ENCODE measurements at places on chromosomes 16 and 17. TPM values are rescaled to one million over a fixed set of nuclear protein-coding genes. Genes with fewer than 3 reads are reported as not detected.
A peak's percentile ranks its signal among the peaks of the same experiment; 100 is the strongest.

GRCh38 chr17:43011728-43012472, 5.3 kb downstream of the IFI35 start:
- DNase-seq, result peak; percentile 51
- H3K4me1 ChIP-seq, result peaks cover 8% of the 10 kb centered on the region
- peak overlapping the region; percentile 22 for H3K27ac ChIP-seq

DNA sequence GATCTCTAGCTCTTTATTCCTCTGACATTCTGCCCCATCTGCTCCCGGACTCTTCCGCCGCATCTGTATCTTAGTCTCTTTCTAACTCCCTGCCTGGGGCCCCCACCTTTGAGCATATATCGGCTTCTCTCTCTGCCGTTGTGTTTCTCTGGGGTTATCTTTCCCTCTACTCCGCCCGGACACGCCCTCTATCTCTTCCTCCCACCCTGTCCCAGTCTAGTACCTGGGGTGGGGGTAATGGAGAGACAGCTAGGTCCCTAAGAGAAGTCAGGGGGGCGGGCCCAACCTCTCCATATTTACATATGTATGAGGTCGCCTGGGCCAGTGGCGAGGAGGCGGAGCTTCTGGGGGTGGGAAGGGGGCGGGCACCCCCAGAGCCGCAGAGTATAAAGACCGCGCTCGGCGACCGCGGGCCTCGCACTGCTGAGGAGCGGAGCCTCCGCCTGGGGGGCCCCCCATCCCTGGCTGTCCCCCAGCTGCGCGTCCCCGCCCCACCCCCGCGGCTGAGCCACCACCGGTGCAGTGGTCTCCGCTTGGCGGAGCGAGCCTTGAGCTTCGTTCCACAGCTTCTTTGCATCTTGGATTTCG, at the start of gene ATP1B2:
Gene ATP1B2, plus strand, starts transcription at position 418 of the 588 bp plus-strand sequence. CDS start 593 bp downstream, outside the sequence.
- peak within 1 kb of the TSS; percentile 44 for H3K4me3 ChIP-seq
- no peaks in the 10 kb centered on the region for H3K27me3 ChIP-seq
- H3K27ac ChIP-seq, result peak within 1 kb of the TSS; percentile 86
- H3K4me1 ChIP-seq, result peaks cover 6% of the 10 kb centered on the region

HCRT gene
- polyA plus RNA-seq, result not detected

TP53TG3B gene
- polyA plus RNA-seq, result 0.38 TPM

DNA sequence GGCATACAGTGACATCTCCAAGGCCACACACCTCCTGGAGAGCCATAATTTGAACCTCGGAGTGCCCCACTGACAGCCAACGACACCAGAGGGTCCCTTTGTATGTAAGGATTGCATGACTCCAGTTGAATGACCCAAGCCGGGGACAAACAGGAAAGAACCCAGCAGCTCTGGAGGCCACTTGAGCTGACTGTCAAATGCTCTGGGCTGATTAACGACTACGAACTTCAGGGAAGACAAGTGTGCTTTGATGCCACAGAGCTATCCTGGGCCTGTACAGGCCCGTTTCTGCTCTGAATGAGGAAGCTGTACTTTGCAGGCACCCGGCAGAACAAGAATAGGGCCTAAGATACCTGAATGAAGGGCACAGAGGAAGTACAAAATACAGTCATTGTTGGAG, 404.6 kb downstream of the SLC39A11 start:
- no peaks in the 10 kb centered on the region for H3K27me3 ChIP-seq
- H3K4me3 ChIP-seq, result no peak overlapping the region
- no peak overlapping the region for H3K27ac ChIP-seq

DNA sequence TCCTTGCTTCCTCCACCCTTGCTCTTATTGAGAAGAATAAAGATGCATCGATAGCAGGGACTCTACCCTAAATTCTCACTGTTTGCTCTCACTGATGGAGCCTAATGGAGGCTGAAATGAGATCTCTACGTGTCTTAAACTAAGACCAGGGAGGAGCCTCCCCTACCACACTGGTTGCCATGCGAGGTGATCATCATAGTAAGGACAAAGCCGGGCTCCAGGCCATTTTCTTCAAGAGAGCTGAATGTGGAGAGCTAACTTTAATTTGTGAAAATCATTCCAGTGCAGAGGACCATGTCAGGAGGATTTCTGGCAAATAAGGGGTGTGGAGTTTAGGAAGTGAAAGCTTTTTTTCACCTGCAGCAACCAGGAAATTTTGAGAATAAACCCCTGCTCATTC, 5.6 kb downstream of the CDH11 start:
- no peak overlapping the region for H3K27ac ChIP-seq
- no peaks in the 10 kb centered on the region for H3K36me3 ChIP-seq
- DNase-seq, result no peak
- H3K27me3 ChIP-seq, result no peaks in the 10 kb centered on the region
- peaks cover 12% of the 10 kb centered on the region for H3K4me1 ChIP-seq

GRCh38 chr16:21326459-21326858, 48.4 kb upstream of the CRYM start:
- no peak overlapping the region for H3K27ac ChIP-seq
- H3K4me3 ChIP-seq, result no peak overlapping the region
- H3K4me1 ChIP-seq, result no peaks in the 10 kb centered on the region
- no peaks in the 10 kb centered on the region for H3K36me3 ChIP-seq

DNA sequence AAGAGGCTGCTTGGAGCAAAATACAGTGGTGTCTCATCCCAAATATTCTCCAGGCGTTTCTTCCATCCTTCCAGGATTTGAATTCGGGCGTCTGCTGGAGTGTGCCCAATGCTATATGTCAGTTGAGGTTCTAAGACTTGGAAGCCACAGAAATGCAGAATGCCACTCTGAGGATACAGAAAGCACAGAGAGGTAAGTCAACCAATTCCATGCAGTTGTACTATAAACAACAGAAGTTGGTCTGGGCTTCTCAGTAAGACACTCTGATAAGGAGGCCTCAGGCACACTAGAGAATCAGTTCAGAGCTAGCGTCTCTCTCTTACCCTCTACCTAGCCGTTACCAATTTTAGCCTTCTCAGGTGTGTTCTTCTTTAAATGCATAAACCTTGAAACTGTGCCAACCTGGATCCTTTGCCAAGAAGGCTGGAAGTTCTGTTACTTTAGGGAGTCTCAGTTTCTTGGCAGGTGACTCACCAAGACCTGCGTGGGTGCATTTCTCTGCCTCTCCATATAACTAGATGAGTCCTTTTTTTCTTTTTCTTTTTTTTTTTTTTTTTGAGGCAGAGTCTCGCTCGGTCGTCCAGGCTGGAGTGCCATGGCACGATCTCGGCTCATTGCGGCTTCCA, 15.1 kb downstream of the NQO1 start:
- no peak overlapping the region for H3K4me3 ChIP-seq
- no peaks in the 10 kb centered on the region for H3K36me3 ChIP-seq
- H3K4me1 ChIP-seq, result no peaks in the 10 kb centered on the region

PRSS53 gene
- 1.4 TPM for polyA plus RNA-seq

DNA sequence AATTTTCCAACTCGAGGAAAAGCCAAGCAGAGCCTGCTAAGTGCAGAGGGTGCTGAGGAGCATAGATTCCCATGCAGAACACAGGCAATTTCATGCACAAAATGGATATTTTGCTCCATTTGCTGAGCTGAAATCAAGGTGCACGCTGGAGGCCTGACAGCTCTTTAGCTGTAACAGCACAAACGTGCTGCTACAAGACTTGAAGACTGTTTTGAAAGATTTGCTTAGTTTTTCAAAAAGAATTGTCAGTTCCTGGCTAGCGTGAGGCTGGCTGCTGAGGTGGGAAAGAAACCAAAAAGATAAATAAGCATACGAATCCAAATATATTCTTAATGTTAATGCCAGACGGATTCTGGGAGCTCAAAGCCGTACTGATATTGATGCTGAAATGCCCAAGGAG, 309.0 kb upstream of the MAF start:
- no peak overlapping the region for H3K27ac ChIP-seq
- DNase-seq, result no peak
- H3K4me1 ChIP-seq, result peaks cover 4% of the 10 kb centered on the region
- H3K4me3 ChIP-seq, result no peak overlapping the region
- no peaks in the 10 kb centered on the region for H3K27me3 ChIP-seq

ABCC6 gene
- 0.48 TPM for polyA plus RNA-seq

DNA sequence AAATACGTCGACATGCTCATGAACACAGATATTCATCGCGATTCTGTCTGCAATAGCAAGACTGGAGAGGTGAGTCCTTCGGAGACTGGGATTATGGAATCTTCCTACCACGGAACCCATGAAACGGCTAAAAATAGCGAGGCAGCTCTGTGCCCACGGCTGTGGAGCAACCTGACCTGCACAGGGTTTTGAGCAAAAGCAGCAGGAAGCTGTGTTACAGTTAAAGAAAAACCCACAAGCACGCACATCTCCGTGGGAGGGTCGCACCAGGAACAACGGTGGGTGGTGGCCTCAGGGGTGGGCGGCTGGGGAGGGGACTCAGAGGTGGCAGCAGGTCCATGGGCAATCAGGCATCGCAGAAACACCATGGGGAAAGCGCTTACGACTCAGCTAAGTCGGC, 24.8 kb downstream of the SLC38A10 start:
- DNase-seq, result no peak
- no peak overlapping the region for H3K4me3 ChIP-seq
- H3K27ac ChIP-seq, result no peak overlapping the region
- H3K4me1 ChIP-seq, result no peaks in the 10 kb centered on the region

CA7 gene
- not detected for polyA plus RNA-seq

CTRB2 gene
- polyA plus RNA-seq, result 1.1 TPM

DNA sequence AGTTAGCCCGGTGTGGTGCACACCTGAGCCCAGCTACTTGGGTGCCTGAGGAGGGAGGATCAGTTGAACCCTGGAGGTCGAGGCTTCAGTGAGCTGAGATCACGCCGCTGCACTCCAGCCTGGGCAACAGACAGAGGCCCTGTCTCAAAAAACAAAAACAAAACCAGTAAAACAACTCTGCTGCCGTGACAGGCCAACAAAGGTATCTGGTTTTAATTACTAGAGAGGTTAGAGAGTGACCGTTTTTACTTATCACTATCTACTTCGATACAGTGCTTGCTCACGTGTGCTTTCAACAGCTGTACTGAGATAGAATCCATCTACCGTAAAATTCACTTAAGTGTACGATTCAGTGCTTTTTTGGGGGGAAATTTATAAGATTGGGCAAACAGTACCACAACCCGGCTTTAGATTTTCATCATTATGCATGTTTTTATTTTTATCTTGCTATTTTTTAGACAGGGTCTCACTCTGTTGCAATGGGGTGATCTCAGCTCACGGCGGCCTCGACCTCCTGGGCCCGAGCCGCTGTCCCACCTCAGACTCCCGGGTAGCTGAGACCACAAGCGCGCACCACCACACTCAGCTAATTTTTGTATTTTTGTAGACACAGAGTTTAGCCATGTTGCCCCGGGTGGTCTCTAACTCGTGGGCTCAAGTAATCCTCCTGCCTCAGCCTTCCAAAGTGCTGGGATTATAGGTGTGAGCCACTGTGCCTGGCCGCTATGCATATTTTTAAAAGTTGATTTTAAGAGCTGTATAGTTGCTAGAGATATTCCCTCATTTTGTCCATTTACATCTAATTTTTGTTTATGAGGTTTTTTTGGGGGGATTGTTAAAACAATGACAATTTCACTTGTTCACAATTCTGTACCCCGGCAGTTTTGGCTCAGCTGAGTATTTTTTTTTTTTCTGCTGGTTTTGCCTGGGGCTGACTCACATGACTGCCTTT, 30.9 kb downstream of the SERPINF1 start:
- no peaks in the 10 kb centered on the region for H3K27me3 ChIP-seq
- DNase-seq, result no peak
- no peaks in the 10 kb centered on the region for H3K4me1 ChIP-seq
- H3K4me3 ChIP-seq, result no peak overlapping the region
- H3K36me3 ChIP-seq, result no peaks in the 10 kb centered on the region

ADGRG1 gene
- 6.9 TPM for polyA plus RNA-seq

DNA sequence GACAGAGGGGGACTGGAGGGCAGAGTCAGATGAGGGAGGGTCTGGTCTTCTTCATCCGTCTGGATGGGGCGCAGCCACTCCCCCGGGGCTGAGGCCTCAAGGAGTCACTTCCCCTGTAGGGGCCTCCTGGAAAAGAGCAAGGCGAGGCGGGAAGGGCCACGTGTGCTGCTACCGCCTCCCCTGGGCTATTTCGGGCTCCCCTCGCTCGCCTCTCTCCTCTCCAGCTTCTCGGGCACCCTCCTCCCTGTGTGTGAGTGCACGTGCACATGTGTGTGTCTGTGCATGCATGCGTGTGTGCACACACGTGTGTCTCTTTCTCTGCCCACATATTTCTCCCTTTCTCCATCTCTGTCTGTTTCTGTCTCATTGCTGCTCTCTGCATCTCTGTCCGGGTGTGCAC, 10.1 kb downstream of the GSG1L start:
- no peaks in the 10 kb centered on the region for H3K27me3 ChIP-seq
- DNase-seq, result no peak
- no peak overlapping the region for H3K27ac ChIP-seq
- no peaks in the 10 kb centered on the region for H3K4me1 ChIP-seq
- no peaks in the 10 kb centered on the region for H3K36me3 ChIP-seq
- no peak overlapping the region for H3K4me3 ChIP-seq

All from ovary (tissue), 10 donors.